ENCODE measurements at places on chromosomes 11 and 22.

- DNase-seq = no peak
Observed at GRCh38 chr11:26783997-26784396, 62.1 kb upstream of the SLC5A12 start.

DNA sequence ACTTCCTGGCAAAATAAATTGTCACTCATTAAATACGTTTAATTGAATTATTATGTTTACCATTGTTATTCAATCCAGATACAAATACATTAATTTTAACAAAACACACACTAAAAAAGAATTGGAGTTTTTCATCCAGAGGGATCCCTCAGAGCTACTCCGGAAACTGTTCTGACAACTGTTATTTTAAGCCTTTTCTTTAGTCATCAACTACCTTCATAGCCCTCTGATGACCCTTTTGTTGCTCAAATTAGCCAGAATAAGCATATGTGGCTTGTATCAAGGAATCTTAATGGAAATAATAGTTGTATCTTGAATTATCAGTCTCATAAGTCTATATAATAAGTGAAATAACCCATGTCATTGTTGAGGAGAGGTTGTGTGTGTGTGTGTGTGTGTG is 405.4 kb upstream of the FAT3 start:
- no peak for DNase-seq

GRCh38 chr22:42172773-42173172 is 42.2 kb upstream of the CYP2D6 start:
- DNase-seq = no peak

DNA sequence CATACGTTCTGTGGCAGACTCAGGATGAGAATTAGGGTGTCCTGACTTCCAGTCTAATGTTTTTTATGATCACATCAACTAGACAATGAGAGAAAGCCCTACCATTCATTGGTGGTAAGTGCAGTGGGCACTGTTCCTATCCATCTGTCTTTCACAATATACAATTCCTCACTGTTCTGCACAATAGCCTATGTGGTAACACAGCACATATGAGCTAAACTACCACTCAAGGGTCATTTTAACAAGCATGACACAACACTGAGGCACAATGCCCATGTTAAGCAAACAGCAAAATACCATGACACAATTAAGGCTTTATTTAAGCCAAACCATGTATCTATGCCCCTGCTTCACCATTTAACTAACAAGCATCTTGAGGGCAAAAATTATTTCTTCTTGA is 52.3 kb downstream of the SIK3 start:
- DNase-seq = no peak

DNA sequence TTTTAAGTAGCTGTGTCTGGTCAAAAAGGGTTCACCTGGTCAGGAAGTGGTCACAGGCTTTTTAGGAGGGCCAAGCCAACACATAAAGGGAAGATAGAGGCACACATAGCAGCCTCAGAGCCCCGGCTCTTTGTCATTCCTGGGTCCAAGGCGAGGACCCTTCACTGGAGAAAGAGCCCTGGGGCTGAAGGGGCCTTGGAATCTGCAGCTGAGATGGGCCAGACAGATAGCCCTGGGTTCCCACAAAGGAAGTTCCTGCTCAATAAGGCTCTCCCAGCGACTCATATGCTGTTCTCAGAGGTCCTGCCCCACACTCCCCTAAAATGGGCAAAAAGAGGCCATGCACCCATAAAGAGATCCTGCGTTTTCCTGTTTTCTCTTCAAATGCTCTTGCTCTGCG is 77.7 kb downstream of the LINC01488 start:
- DNase-seq = no peak

- no peak for DNase-seq
Observed at GRCh38 chr11:120254788-120255518, 15.0 kb downstream of the POU2F3 start.

DNA sequence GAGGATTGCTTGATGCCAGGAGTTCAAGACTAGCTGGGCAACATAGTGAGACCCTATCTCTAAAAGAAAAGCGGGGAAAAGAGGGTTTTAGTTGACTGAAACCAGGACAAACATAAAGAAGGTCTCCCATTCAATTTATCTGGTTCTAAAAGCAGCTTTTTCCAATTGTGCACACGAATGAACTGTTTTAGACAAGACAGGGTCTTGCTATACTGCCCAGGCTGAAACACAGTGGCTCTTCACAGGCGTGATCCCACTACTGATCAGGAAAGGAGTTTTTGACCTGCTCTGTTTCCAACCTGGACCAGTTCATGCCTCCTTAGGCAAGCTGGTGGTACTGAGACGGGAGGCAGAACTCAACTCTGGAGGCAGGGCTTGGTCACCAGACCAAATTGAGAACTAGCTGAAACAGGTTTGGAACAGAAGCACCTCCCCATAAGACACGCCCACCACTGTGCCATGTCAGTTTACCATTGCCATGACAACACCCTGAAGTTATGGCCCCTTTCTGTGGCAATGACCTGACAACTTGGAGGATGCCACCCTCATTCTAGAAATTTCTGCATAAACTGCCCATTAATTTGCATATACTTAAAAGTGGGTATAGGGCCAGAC is 2.8 kb upstream of the NUCB2 start:
- no peak for DNase-seq

DNA sequence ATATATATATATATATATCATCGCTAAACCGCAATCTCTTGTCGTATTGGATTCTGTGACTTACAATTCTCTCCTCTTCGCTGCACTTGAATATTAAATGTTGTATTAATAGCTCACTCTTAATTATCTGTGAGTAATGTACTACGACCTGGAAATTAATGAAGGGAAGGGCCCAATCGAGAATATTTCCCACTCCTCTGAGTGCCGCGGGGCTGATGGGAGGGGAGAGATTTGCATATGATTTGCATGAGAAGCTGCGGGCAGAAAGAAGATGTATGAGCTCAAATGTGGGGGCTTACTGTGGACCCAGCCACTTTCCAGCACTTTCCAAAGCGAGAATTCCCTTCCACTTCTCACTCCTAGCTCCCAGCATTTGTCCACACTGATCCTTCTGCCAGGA is 141.2 kb downstream of the MN1 start:
- DNase-seq = no peak

Data from naive thymus-derived CD8-positive, alpha-beta T cell (primary cell).